ENCODE measurements at places on chromosomes 5 and 9. TPM values are rescaled to one million over a fixed set of nuclear protein-coding genes. Genes with fewer than 3 reads are reported as not detected.
A peak's percentile ranks its signal among the peaks of the same experiment; 100 is the strongest.

- H3K4me3 ChIP-seq, result no peak overlapping the region
- no peaks in the 10 kb centered on the region for H3K27me3 ChIP-seq
- no peak for DNase-seq
- H3K27ac ChIP-seq, result peak overlapping the region; percentile 68
Observed at GRCh38 chr5:41763081-41763480, 107.1 kb downstream of the OXCT1 start.

DNA sequence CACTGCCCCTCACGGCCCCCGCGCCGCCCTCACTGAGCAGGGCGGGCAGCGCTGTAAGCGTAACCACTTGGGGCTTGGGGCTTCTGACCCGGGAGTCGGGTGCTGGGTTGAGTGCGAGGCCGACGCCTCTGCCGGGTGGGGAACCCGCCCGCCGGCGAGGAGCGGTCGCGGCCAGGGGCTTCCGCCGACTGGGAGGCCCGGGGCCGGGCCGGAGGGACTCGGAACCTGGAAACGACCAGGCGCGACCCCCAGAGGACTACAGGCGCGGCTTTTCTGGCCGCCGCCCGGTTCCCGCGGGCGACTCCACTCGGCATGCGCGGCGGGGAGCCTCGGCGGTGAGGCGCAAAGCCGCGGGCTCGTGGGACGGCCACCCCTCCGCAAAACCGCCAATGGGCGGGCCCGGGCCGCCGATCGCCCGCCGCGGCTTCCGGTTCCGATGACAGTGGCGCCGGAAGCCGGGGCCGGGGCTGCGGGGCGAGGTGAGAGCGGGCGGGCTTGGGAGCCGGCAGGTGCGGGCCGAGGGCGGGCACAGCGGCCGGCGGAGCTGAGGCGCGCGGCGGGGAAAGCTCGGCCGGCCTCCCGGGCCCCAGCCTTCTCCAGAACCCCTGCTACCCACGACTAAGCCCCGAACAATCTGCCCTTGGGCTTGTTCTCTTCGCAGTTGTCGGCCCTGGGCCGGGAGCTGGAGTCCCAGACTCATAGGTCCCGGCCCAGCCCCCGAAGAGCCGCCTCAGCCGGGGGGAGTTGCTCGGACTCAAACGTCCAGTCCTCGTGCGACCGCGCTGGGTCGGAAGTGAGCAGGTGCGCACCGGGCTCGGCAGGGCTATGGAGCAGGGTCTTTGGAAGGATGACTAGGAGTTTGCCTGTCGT lies at the start of gene RMND5B:
RMND5B (plus strand) TSS at position 439 of the 870 bp plus-strand sequence. CDS start 7,106 bp downstream, outside the sequence.
- H3K27ac ChIP-seq, result peak within 1 kb of the TSS; percentile 73
- H3K4me3 ChIP-seq, result peak within 1 kb of the TSS; percentile 78
- H3K27me3 ChIP-seq, result no peaks in the 10 kb centered on the region
- H3K4me1 ChIP-seq, result peaks cover 16% of the 10 kb centered on the region

DNA sequence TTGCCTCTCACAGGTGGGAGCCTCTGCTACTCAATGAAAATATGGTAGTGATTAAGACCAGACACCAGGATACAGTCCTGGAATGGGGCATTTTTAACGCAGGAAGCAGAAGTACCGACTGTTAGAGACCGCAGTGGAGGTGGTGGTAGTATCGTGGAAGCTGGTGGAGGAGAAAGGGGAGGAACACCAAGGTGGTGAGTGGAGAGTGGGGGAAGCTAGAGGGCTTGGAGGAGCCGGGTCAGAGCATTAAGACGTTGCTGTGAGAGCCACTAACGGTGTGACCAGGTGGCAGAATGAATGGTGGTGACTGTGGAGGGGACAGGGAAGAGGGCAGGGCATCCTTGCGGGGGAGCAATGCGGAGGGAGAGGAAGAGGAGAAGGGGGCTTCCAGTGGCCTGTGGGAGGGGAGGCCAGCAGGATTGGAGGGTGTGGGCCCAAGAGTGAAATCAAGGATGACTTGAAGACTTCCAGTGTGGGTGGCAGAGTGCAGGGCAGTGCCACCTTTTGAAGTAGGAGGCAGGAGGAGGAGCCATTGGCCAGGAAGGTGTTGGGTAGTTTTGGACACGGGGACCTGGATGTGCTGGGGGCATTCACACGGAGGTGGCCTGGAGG lies 1.6 kb upstream of the UBAC1 start:
- H3K27ac ChIP-seq, result no peak overlapping the region
- H3K4me1 ChIP-seq, result peaks cover 24% of the 10 kb centered on the region
- H3K36me3 ChIP-seq, result 0 out of 2 replicates have a peak, but pooled peaks cover 5% of the 10 kb centered on the region

DNA sequence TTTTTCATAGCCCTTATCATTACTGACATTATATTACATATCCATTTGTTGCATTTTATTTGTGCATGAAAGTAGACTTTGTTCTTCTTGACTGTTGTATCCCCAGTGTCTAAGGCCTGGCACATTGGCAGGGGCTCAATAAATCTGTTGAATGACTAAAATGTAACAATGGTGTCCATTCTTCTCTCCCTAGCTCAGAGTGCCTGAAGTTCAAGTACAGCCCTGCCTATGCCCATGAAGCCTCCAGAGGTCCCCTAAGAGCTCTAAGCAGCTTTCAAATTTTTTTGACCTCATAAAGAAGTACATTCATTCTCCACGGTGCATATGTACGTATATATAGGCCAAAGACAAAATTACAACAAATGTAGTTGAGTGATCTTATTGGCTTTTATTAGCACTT lies 4.2 kb upstream of the BSPRY start:
- DNase-seq, result no peak
- peaks cover 5% of the 10 kb centered on the region for H3K4me1 ChIP-seq
- no peaks in the 10 kb centered on the region for H3K27me3 ChIP-seq
- H3K36me3 ChIP-seq, result no peaks in the 10 kb centered on the region

DNA sequence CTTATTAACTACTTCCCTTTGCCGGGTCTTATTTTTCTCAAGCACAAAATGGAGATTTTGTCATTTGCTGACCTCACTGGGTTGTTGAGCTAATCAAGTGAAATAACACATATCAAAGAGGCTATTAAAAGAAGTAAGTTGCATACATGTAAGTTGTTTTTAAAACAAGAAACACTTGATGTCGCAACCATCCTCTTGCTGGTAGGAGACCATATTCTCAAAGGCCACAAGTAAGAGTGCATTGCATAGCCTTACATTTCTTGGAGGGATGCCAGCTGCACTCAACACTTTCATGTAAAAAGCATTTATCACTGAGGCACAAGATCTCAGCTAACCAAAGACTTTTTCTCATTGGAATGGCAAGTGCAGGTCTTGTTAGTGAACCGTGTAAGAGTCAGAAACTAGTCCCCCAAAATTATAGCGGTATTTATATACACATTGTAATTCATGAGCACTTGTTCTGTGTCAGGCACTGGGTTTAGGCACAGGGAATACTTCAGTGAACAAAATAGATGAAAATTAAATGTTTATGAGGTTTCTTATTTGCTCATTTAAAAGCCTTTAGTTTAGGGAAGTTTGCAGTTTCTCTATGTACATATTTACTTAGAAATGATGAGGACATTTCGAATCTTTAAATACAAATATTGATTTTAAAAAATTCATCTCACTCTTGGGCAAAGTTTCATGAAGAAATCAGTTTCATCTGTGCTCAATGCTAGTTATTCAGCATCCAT lies 72.0 kb downstream of the ZFAND5 start:
- no peaks in the 10 kb centered on the region for H3K27me3 ChIP-seq
- no peaks in the 10 kb centered on the region for H3K36me3 ChIP-seq

GRCh38 chr5:154446195-154447088 lies 645 bp downstream of the SAP30L start:
- peak overlapping the region; percentile 99 for H3K4me3 ChIP-seq
- H3K27me3 ChIP-seq, result no peaks in the 10 kb centered on the region
- DNase-seq, result peak; percentile 67
- H3K36me3 ChIP-seq, result peaks cover 13% of the 10 kb centered on the region

DNA sequence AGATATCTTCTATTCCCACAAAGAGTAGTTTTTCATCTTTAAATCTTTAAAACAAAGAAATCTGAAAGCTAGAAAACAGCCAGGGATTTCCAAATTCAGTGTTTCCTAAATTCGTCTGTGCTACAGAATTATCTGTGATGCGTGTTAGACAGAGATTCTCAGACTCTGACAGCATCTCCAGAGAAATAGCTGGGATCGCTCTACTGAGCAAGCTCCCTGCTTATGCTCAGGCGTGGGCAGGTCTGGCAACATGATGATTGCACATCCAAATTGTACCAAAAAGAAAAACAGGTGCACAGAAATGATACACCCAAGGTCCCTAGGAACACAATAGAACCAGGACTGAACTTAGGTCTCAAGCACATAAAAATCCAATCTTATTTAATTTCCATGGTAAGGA lies 22.8 kb upstream of the CRHBP start:
- no peak for DNase-seq
- H3K27me3 ChIP-seq, result no peaks in the 10 kb centered on the region
- no peak overlapping the region for H3K27ac ChIP-seq
- no peaks in the 10 kb centered on the region for H3K4me1 ChIP-seq
- H3K36me3 ChIP-seq, result no peaks in the 10 kb centered on the region

PCDHB12 gene
- total RNA-seq, result not detected

DNA sequence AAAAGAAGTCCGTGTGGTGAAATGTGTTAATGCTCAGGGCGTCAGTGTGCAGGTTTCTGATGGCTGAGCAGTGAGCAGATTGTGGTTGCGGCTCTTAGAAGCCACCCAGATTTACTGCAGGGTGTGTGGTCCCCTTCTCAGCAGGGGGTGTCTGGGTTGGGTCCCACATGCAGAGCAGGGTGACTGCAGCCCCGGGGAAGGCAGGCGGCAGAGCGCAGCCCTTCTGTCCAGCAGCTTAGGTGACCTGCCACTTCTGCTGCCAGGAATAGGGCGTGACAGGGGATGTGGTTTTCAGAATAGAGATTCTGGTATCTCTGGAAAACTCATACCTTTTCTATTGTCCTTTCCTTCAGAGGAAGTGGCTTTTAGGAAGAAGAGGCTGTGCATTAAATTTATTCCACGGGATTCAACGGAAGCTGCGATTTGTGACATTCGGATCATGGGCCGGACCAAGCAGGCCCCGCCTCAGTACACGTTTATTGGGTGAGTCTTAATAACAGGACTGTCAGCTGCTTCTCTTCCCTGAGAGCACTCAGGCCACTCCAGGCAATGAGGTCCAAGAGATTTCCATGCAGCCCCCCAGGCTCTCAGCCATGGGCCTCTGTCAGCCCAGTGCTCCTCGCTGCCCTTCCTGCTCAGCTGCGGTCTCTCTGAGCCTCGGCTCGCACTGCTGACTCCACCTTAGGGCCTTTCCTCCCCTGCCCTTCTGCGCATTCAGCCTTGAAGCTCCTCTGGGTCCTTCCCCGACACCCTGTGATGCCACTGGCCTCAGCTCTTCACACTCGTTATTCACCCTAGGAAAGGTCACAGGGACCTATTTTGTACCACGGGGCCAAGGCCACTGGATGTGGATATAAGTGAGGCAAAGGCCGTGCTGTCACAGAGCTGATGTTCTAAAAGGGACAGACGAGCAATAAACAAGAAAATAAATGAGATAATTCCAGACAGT lies 65.4 kb downstream of the MVB12B start:
- H3K27ac ChIP-seq, result no peak overlapping the region
- H3K4me3 ChIP-seq, result no peak overlapping the region
- no peaks in the 10 kb centered on the region for H3K4me1 ChIP-seq
- H3K36me3 ChIP-seq, result no peaks in the 10 kb centered on the region

All from Karpas-422 (cell line).